Activated naive CD4-positive, alpha-beta T cell (primary cell): ENCODE measurements at places on chromosomes 2 and 18.

DNA sequence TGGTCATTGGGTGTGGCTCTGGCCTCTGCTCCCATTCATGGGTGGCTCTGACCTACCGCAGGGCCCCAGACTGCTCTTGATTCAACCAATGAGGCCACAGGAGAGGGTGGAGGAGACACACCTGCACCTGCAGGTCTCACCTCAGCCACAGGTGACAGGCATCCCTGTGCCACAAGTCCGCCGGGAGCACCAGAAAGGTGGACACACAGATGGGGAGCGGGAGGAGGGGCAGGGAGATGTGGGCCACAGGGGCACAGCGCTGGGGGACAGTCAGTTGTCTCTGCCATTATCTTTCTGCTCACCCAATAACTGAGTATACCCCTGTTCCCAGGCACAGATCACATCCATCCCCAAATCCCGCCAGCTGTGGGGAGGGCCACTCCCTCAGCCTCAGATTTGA is 189.1 kb upstream of the SALL3 start:
- DNase-seq, result no peak

- no peak for DNase-seq
Observed at GRCh38 chr2:112339986-112340385, 64.6 kb downstream of the ZC3H6 start.

DNA sequence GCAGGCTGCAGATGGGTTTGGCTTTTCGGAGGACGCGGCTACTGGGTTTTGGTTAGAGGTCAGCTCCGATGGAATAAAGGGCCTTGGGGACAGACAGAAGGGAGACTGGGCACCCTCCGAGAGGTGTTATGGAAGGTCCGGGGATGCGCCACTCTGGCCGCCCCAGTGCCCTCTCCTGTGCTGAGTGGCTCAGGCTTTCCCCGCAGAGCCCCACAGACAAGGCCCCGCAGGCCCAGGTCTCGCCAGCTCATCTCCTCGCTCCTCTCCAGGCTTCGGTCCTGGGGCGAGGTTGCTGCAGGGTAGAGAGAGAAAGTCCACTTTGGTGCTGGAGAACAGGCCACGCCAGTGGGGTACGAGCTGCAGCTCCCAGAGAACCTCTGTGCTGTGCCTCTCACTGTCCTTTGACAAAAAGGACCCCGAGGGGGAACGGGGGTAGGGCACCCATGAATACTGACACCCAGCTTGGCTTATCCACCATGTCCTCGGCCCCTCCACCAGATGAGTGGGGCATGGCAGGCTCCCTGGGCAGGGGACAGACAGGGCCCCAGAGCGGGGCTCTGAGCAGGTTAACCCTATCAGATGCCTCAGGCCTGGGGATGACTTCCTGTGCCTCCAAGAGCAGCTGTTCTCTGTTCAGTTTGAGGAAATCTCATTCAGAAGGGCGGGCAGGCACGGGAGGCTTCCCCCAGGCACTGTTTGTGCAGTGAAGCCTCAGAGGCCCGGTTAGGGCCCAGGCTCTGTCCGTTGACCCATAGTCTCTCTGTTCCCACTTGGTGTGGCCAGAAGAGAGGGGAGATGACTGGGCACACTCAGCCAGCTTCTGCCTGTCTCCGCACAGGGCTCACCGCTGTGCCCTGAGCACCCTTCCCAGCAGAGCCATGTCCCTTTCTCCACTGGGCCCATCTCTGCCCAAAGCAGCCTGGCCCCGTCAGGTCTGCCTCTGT is 15.7 kb upstream of the CNNM3 start:
- no peak for DNase-seq

GRCh38 chr2:120303177-120303576 is 42.8 kb upstream of the INHBB start:
- no peak for DNase-seq

DNA sequence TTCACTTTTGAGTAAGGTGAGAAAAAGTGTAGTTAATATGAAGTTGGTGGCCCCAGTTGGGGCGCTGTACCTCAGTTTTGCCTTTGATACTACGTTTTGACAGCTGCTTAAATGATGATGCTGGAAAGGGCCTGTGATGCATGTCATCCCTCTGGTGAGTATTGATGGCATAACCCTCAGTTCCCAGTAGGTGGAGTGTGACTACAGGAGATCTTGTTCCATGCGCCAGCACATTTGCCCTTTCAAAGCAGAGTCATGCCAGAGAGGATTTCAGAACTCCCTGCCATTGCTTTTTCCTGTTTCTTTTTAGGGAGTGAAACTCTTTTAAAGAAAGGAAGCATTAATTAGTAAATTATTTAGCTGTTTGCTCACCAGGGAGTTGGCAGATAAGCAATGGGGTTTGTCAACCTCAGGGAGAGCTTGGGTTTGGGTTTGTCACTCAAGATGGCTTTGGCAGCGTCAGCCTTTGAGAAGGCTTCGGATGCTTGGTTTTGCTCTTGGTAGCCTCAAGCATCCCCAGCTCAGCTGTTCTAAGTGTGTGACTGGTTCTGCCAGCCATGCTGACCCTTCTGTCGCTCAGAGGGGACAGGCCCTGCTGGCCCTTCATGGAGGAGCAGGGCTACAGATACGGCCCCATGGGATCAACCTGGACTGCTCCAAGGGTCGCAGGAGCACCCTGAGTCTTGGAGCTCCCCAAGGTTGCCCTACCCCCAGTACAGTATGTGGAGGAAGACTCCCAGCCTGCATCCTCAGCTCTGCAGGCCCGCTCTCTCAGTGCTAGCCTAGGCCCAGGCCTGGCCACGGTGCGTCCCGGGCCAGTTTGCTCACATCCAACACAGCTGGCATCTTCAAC is 29.1 kb downstream of the ARMC9 start:
- DNase-seq, result no peak

DNA sequence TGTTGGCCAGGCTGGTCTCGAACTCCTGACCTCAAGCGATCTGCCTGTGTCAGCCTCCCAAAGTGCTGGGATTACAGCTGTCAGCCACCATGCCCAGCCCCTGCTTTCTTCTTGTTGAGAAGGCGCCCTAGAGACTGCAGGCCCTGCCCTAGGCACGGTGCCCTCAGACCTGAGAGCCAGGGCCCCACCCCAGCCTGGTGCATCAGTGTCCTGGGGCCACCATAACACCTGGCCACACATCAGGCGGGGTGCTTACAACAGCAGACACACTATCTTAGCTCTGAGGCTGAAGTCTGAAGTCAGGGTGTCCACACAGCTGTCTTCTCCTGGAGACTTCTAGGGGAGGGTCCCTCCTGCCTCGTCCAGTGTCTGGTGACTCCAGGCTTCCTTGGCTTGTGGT is 120.6 kb downstream of the NDUFA10 start:
- no peak for DNase-seq

DNA sequence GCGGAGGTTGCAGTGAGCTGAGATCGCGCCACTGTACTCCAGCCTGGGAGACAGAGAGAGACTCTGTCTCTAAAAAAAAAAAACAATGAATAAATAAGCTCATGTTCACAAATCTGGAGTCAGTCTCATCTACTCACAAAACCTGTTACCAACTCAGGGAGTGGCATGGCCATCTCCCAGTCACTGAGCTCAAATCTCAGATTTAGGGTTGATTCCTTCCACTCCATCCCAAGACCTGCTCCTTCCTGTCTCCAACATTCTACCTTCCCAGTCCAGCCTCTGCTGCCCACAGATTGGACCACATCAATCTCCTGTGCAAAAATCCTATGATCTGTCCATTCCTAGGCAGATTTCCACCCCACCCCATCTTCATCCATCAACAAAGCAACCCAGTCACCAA is 1.6 kb downstream of the STAT1 start:
- no peak for DNase-seq

GRCh38 chr2:60553495-60554073 is at the start of gene BCL11A:
TSS of gene BCL11A (minus strand) at chr2:60553654. CDS start at chr2:60553270, 384 bp downstream.
- no peak for DNase-seq

DNA sequence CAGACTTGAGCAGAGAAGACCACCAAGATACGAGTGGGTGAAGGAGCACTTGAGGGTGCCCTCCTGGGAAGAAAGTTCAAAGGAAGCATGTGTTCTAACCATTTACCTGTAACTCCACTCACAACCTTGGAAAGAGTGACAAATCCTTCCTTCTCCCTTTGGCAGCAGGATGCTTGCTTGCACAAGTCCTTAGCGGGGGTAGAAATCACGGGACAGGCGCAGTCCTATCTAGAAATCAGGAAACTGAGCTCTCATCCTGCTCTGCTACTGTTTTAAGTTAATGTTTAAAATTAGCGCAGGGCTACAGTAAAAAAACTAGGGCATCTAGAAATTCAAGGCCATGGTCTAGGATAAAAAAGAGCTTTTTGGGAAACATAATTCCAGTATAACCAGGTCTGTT is 100.9 kb upstream of the PTPRM start:
- no peak for DNase-seq

GRCh38 chr2:106536490-106536889 is 49.3 kb downstream of the CD8B2 start:
- DNase-seq, result no peak

DNA sequence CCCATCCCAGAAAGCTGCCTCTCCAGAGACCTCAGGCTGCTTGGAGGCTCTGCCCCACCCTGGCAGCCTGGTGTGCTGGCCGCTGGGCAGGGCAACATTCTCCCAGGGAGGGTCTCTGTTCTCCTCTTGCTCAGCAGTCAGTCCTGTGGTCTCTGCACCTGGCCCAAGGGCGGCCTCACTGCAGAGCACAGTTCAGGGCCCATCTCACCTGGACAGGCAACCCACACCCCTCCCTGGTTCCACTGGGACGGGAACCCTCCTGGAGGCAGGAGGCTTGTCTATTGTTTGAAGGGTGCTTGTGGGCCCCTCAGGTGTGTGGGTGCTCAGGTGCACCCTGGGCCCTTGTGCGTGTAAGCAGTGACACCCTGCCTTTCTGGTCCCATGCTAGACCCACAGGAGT is 67.2 kb upstream of the OTOS start:
- DNase-seq, result no peak

GRCh38 chr2:105756435-105756834 is 11.7 kb downstream of the NCK2 start:
- no peak for DNase-seq

GRCh38 chr2:33317369-33318007 is 159.0 kb upstream of the RASGRP3 start:
- DNase-seq, result no peak

DNA sequence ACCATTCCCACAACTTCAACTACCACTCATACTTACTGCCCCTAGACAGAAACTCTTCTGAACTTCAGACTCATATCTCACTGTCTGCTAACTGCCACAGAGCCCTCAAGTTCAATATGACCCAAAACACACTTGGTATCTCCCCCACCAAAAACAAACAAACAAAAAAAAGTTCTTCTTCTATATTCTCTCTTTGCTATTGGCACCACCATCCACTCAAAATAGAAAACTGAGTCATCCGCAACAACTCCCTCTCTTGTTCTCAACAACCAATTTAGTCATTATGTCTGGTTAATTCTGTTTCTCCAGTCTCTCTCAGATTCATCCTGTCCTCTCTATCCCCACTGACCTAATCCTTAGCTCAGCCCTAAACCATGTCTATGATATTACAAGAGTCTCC is 7.2 kb upstream of the DCTN1 start:
- no peak for DNase-seq
